ENCODE measurements at places on chromosomes 1 and 21.

DNA sequence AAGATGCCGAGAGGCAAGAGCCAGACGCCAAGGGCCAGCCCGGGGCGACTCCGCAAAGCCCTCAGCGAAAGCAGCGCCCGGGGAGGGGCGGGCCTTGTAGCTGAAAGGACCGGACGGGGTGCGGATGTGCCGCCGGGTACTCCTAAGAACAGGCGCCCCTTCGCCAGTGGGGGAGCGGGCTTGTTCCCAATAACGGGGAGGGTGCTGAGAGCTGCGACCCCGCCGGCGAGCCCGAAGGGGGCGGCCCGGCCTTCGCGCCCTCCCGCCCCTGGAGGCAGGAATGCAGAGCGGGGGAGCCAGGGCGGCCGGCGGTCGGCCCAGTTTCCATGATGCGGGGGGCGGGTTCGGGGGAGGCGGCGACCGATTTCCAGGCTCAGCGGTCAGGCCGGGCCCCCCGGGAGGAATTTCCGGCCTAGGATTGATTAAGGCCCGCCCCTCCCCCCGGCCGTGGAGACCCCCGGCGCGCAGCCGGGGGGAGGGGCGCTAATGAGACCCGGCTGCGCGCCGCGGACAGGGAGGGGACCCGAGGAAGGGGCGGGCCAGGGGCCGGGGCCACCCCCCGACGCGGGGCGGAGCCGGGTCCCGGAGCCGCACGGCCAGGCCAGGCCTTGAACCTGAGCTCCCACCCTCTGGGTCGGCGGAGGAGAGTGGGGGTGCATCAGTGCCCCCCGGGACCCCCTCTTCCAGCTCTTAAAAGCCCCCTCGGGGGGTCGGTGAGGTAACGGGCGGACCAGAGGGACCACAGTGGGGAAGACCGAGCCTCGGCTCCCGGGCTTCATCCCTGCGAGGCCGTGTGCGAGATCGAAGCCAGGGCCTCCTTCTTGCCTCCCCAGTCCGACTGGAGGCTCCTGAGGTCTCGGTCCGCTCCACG, 898 bp upstream of the TMEM200B start:
- DNase-seq, result peak; percentile 67

- DNase-seq, result no peak
Measured at GRCh38 chr1:8360493-8361197, 42.7 kb downstream of the SLC45A1 start.

DNA sequence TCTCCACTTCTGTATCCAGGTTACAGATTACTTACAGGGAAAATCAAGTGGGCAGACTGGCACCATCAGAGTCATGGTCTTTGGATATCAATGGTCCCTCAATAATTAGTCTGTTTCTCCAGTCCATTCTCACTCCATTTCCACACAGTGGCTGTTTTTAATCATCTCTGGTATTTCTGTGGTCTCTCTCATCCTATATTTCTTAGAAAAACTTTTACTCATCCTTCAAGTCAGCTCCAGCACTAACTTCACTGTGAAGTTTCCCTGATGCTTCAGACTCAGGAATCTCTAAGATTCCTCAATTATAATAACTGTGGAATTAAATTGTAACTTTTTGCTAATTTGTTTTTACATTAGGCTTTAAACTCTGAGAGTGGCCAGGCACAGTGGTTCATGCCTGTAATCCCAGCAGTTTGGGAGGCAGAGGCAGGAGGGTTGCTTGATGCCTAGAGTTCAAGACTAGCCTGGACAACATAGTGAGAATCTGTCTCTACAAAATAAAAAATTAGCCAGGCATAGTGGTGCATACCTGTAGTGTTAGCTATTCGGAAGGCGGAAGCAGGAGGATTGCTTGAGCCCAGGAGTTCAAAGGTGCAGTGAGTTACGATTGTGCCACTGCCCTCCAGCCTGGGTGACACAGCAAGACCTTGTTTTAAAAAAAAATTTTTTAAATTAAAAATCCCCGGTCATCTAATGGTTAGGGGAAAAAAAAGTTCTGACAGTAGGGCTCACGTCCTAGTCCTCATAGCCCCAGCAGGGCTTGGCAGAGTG, 10.6 kb downstream of the CD160 start:
- no peak for DNase-seq

DNA sequence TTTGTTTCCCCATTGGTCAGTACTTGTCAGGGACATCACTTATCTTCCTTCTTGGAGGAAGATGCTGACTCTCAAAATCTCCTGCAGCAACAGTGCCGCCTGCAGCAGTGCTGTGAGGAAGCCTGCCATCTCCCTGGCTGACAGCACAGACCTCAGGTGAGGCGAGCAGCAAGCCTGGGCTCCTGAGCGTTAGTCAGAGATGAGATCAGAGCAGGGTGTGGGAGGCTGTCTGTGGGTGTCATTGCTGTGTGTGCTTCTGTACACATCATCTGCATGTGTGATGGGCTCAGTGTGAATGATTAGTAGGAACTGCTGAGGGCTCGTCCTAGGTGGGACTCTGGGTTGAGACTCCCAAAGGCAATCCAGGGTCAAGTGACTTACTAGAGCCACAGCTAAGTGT, 6.1 kb downstream of the STRIP1 start:
- no peak for DNase-seq

- no peak for DNase-seq
Measured at GRCh38 chr1:179340918-179341317, 24.9 kb upstream of the AXDND1 start.

DNA sequence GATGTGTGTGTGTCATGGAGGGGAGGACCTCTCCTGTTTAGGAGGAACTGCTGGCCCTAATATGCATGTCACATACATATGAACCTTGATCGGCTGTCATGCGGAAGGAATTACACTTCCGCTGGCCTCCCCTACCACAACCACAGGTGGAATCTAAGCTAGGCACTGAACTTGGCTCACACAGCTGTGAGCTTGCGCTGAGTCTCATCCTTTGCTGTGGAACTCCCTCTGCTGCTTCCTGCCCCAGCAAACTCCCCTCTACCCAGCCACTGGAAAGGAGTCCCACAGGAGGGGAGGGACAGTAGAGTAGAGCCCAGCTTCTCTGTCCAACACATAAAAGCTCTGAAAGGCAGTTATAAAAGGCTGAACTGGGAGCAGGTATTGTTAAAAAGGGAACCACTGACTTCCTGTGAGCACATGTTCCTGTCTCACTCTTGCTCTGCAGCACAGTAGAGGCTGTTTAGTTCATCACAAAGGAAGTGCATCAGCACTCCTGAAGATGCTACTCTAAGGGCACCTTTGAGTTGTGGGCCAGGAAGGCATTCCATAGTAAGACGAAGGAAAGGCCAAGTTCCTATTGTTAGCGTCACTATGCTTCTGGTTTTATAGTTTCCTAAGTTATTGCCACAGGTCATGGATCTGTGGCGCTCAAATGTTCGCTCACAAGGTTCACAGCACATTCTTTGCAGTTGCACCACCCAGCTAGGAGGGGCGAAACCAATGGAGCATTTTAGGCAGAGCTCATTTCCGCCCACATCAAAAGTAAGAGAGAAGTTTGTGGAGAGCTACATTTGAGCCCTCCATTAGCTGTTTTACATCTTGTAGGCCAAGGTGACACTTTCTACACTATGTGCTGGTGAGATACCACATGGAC, 17.7 kb upstream of the PTPRC start:
- DNase-seq, result no peak

GRCh38 chr1:181033128-181033798, 520 bp upstream of the MR1 start:
- DNase-seq, result no peak

DNA sequence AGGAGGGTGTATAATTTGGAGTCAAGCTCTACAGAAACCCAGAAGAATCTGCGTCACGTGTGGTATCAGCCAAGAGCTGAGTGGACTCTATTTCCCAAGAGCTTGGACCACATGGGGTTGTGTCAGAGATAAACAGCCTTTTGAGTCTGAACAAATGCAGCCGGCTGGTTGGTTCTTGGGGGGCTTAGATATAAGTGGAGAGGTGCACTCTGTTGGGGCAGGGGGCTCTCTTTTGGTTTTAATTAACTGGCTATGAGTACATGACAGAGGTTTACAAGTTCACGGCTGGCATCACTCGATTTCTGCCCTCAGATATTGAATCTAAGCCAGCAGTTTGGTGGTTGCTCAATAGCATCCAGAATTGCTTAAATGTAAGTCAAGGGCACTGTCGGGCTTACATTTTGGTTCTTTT, 501 bp upstream of the MRAP start:
- no peak for DNase-seq

- peak; percentile 8 for DNase-seq
Measured at GRCh38 chr1:218346391-218347204, 1.5 kb downstream of the TGFB2 start.

DNA sequence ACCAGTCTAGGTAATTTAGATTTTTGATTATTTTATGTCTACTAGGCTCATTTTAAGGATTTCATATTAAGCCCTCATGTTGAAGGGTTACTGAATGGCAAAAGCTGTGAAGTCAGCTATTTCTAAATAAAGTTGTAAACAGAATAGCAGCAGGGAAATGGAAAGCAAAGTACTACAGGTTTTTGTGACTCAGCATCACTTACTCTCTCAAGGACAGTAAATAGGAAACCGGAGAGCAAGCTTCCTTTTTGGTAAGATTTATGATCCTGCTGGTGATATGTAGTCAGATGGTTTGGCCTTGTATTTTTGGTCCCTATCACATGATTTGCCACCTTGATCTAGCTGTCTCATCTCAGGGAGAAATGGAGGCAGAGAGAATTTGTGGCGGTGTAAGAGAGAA, 226.0 kb downstream of the RPS6KC1 start:
- no peak for DNase-seq

GRCh38 chr1:82401116-82401515, 600.4 kb downstream of the ADGRL2 start:
- DNase-seq, result no peak

GRCh38 chr1:41715441-41716095, 203.2 kb downstream of the HIVEP3 start:
- no peak for DNase-seq

- no peak for DNase-seq
Measured at GRCh38 chr1:241950390-241950789, 7.2 kb upstream of the BECN2 start.

DNA sequence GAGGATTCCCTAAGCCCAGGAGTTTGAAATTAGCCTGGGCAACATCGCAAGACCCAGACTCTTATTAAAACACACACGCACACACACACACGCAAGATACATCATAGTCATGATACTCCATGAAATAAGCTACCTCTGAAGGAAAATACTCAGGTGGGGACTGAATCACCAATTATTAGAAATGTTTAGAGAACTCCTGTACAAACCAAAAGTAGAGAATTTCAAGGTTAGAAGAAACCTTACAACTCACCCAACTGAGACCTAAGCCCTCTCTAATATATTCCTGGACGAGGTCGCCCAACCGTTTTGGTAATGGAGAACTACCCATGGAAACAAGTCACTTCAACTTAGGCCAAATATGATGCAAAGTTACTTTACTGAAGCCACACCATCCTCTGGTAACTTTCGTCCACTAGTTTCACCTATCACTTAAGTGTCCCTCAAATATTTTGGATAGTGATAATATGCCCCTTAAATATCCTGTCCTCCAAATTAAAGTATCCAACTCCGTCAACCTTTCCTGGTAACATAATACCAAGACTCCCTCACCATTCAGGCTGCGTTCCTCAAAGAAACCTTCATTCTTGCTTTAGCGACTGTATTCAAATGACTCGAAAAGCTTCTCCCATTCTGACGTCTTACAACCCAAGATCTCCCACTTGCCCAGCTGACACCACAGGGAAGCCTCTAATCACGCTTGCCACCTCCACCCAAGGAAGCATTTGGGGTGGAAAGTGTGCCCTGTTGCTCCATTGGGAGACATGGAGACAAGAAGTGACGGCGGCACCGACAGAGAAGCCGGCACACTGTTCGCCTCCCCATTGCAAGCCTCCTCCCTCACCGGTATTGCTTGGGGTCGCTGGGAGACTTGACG, 856 bp downstream of the NRDC start:
- DNase-seq, result peak; percentile 26

- DNase-seq, result no peak
Measured at GRCh38 chr1:62224182-62224581, 29.5 kb downstream of the L1TD1 start.

DNA sequence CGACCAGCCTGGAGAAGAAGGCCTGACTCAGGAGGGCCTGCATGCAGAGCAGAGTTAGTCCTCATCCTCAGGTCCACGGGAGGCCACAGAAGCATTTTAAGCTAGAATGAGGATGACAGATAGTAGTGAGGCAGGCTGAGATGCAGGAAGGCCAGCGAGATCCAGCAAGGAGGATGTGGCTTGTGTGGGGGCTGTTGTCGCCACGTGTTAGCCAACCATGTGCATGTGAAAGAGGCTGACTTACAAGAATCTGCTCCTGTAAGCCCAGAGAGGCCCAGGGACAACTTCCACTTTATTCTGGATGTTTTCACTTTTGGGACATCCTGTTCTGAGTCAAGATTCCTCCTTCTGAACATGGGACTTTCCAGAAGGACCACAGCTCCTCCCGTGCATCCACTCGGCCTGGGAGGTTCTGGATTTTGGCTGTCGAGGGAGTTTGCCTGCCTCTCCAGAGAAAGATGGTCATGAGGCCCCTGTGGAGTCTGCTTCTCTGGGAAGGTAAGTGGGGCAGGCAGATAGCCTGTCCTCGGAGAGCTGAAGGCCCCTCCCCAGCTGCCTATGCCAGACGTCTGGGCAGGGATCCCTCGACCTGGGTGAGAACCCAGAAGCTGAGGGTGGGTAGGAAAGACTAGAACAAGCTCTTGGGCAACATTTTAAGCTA, at the start of gene SLAMF8:
SLAMF8 (plus strand) TSS at position 433 of the 661 bp plus-strand sequence; CDS start at position 459, 26 bp downstream.
- DNase-seq, result no peak
